ENCODE measurements at places on chromosomes 3 and 15. TPM values are rescaled to one million over a fixed set of nuclear protein-coding genes. Genes with fewer than 3 reads are reported as not detected.

- no peak for DNase-seq
Observed at GRCh38 chr3:9276761-9277370, 27.4 kb upstream of the SRGAP3 start.

GRCh38 chr15:29870495-29871151, 48.4 kb upstream of the TJP1 start:
- no peak for DNase-seq

GRCh38 chr15:31398677-31399301, 72.2 kb downstream of the KLF13 start:
- DNase-seq, result no peak

DNASE1L3 gene
- not detected for total RNA-seq

GRCh38 chr3:55105647-55106046, 177.8 kb upstream of the LRTM1 start:
- no peak for DNase-seq

DNA sequence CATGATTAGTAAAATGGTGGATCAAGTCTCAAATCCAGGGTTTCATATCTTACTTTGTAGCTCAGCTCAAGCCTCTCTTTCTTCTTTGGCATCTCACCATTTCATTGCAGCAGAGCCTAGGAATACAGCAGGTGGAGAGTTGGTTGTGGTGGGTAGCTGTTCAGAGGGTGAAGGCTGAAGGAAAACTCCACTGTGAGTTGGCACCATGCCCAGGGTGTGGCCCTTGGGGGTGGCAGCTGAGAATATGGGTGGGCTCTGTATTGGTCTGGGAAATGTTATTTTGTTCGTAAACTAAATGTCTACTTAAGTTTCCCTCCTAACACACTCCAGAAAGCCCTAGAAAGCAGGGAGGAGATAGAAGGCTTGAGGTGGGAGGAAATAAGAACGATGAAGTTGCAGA, 1.7 kb upstream of the MAP1A start:
- no peak for DNase-seq

GRCh38 chr3:46565607-46566039, 479 bp downstream of the LRRC2 start:
- DNase-seq, result no peak

- no peak for DNase-seq
Observed at GRCh38 chr3:16411441-16411840, 102.1 kb downstream of the RFTN1 start.

- DNase-seq, result no peak
Observed at GRCh38 chr3:85554153-85554552, 595.4 kb downstream of the CADM2 start.

DNA sequence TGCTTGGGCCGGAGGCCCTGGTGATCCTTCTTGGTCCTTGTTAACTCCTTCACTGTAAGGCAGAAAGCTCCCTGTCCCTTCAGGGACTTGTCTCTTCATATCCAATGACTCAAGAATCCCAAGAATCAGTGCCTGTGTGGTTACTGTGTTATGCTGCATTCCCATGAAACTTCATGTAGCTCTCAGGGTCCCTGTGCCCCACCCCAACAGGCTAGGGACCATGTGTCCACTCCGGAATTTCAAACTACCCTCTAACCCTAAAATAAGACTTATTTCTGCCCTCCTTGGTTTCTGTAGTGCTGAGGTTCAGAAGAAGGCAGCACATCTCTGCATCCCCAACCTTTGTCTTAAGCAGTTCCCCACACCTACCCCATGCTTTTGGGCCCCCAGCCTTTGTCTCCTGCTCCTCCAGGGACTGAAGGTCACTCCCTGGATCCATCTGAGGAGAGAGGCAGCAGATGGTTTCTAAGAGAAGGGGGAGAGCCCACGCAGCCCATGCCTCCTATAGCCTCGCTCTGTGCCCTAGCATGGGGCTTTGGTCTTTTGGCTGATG, 531 bp upstream of the MAP1A start:
- no peak for DNase-seq

DNA sequence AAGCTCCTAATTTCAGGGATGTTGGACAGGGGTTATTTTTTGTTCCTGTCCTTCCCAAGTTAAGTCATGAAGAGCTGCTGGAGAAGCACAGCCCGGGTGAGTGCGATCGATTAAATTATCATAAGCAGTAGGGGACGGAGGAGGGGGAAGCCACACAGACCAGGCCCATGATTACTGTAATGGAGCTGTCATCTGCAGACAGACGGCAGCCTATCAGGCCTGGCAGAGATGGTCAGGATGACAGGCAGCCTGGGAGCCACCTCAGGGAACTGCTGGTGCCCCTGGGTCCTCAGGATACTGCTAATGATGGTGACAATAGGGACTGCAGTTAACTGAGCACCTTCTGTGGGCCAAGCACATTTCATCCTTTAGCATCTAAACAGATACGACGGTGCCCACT, 147.7 kb downstream of the RAB11A start:
- no peak for DNase-seq

GRCh38 chr15:66885281-66885915, 180.0 kb upstream of the SMAD3 start:
- no peak for DNase-seq

CYP1A2 gene
- not detected for total RNA-seq

DNA sequence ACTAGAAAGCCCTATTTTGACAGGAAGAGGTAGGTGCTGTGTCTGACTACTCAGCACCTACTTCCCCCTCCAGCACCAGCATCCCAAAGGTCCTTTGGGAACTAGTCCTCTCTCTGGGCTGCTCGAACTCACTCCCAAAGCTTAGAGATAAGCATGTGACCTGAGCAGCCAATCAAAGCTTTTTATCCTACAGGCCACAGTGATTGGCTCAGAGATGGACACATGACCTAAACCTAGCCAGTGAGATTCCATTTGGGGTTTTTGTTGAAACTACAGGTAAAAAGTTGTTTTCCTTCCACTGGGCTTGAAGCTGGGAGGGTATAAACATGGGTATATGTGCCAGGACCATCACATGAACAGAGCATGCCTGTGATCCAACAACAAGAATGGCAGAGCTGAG, 186.5 kb upstream of the PPP2R3A start:
- no peak for DNase-seq

- DNase-seq, result no peak
Observed at GRCh38 chr15:40928821-40929659, at the start of gene DLL4. DLL4 (plus strand) TSS chr15:40929340; CDS start chr15:40929669, 329 bp downstream.

DNA sequence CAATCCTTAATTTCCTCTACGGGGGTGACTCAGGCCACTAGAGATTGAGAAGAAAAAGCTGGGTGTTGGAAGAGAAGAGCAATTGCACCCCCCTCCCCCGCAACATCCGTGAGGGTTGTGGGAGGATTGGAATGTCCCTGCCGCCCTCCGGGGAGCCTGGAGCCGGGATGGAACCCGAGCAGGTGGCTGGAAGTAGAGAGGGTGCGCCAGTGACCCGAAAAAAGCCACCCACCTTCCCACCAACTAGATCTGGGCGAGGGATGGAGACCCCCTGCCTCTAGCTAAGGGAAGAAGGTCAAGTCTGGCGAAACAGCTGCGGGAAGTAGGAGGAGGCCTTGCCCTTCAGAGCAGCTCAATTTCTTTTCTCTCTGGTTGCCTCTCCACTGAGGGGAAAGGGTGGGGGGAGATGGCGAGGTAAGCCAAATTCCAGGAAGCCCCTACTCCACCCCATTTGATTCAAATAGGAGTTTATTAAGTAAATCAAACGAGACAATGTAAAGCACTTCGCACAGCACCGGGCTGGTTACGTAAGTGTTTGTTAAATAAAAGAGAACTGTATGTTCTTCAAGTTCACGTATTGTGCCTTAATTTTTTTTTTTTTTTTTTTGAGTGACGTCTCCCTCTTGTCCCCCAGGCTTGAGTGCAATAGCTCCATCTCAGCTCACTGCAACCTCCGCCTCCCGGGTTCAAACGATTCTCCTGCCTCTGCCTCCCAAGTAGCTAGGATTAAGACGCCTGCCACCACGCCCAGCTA, 1.1 kb upstream of the WWTR1 start:
- no peak for DNase-seq

TEX55 gene
- not detected for total RNA-seq

DNA sequence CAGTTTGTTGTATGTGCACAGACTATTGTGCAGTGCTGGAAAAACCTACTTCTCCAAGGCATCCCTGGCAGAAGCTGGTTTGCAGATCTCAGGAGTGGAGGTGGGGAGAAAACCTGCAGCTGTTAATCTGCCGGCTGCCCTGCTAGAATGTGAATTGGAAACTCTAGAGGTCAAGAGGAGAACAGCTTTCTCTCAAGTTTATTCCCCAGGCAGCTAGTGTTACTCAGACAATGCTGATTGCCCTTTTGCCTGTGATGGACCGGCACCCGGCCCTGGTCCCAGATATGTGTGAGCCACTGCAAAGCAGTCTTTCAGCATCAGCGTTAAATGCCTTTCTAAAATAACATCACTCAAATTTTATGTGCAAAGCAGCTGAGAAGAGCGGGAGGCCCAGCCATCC, 129.7 kb upstream of the TPM1 start:
- no peak for DNase-seq

- no peak for DNase-seq
Observed at GRCh38 chr15:101306341-101307047, 11.4 kb upstream of the SNRPA1 start.

SERPINI1 gene
- 0.71 TPM for total RNA-seq

- DNase-seq, result no peak
Observed at GRCh38 chr3:140552403-140552802, 125.5 kb upstream of the TRIM42 start.

DNA sequence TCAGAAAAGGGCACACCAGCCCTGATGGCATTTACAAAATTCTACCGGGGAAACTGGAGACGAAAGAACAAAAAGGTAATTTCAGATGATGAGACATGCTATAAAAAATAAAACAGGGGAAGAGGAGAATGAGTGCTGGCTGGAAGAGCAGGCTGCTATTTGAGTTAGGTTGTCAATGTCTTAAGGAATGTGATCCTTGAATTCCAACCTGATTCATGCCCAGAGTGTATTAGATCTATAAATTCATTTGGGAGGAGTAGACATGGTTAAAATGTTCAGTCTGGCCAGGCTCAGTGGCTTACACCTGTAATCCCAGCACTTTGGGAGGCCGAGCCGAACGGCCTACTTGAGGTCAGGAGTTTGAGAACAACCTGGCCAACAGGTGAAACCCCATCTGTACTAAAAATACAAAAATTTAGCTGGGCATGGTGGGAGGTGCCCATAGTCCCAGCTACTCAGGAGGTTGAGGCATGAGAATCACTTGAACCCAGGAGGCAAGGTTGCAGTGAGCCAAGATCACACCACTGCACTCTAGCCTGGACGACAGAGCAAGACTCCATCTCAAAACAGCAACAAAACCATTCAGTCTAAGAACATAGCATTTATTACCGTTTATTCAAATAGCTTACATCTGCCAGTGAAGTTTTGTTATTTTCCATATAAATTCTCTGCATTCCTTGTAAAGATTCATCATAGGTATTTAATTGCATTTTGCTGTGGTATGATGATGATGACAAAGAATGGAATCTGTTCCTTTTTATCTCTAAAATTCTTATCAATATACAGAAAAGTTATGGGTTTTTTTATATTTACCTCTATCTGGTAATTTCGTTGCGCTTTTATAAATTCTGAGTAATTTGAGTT, 126.7 kb upstream of the NR2E3 start:
- DNase-seq, result no peak

COL7A1 gene
- total RNA-seq, result 0.83 TPM

DNA sequence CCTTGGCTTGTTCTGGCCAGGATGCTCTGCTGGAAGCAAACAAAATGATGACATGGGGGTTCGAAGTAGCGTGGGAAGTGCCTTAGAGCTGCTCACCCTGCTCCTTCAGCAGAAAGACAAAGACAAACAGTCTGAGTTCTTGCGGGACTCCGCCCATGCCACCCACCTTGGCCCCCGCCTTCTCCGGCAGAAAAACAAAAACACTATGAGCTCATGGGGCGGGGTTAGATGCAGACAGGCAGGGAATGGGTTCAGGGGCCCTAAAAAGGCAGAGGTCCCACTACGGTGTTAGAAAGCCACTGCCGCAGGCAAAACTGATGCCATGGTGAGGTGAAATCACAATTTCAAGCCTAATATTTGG, 9.7 kb upstream of the NCKIPSD start:
- DNase-seq, result no peak

DNA sequence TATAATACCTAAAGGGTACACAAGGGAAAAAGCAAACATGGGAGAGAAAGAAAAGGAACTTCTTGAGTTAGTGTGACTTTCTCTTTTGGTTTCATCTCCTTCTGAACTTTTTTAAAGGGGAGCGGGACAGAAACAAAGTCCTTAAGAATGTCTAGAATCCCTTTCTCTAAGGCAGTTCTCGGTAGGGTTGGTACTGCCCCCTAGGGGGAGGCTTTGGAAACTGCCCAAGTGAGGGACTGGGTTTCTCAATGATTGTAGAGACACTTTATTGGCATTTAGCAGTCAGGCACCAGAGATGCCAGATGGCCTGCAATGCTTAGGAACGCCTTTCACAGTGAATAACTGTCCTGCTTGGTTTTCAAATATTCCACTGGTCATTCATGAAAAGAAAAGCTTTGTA, 172.7 kb downstream of the WDR72 start:
- no peak for DNase-seq

GRCh38 chr15:50067254-50067653, 51.8 kb downstream of the ATP8B4 start:
- no peak for DNase-seq

ADAMTS7 gene
- 0.47 TPM for total RNA-seq

MTHFS gene
- 32.2 TPM for total RNA-seq

DNA sequence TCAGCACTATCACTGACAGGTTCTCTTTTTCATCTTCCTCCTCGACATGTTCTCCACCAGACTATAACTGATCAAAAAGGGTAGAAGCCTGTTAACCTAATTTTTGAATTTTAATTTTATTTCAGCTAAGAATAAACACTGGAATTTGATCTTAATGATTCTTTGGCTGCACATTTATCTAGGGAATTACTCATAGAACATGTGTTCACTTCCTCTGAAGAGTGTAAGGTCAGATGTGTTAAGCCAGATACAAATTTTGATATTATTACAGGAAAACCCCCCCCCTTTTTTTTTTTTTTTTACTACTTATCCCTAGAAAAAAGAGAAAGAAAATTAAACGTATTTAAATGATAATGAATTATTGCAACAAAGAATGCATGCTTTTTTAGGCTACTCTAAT, 15.0 kb downstream of the DCBLD2 start:
- DNase-seq, result no peak

PLIN1 gene
- not detected for total RNA-seq

GRCh38 chr3:77038468-77038929, 1.4 kb upstream of the ROBO2 start:
- DNase-seq, result no peak

DNA sequence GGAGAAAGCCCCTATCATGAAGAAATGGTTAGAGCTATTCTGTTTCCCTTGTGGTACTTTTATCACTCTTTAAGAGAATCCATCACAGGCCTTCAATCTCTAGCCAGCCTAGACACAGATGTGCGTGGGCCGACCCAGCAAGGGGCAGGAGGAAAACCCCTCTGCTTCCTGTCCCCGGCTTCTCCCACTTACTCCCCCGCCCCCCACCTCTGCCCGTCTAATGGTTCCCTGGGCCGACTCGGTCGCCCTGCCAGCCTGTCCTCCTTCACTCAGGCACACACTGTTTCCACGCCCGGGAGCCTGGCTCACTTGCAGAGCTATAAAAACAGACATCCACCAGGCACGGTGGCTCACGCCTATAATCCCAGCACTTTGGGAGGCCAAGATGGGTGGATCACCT, 58.3 kb upstream of the TFRC start:
- no peak for DNase-seq

CAV3 gene
- not detected for total RNA-seq

GRCh38 chr15:99503411-99503810, 62.4 kb upstream of the MEF2A start:
- DNase-seq, result no peak

- DNase-seq, result no peak
Observed at GRCh38 chr3:12961007-12961696, 112.1 kb downstream of the IQSEC1 start.

Measured in activated T-helper 1 cell treated with anti-CD3 and anti-CD28 coated beads, Interleukin-12 subunit alpha, Interleukin-12 subunit beta, Interleukin-2, Interleukin-4 antibody, amounts not matched to agents 30 ng/mL and 10 ng/mL and 1 ng/mL, durations not matched to agents 14 hours and 24 hours and 36 hours (primary cell).